Activated CD8-positive, alpha-beta memory T cell treated with anti-CD3 and anti-CD28 coated beads, Interleukin-2, amount 50 U/mL, for 4 hours (primary cell): ENCODE measurements at places on chromosomes 11 and 22.

GRCh38 chr11:47399860-47400767, 8.3 kb upstream of the SLC39A13 start:
- no peak for DNase-seq

GRCh38 chr11:132909021-132909606, 623.2 kb downstream of the OPCML start:
- DNase-seq: no peak

DNA sequence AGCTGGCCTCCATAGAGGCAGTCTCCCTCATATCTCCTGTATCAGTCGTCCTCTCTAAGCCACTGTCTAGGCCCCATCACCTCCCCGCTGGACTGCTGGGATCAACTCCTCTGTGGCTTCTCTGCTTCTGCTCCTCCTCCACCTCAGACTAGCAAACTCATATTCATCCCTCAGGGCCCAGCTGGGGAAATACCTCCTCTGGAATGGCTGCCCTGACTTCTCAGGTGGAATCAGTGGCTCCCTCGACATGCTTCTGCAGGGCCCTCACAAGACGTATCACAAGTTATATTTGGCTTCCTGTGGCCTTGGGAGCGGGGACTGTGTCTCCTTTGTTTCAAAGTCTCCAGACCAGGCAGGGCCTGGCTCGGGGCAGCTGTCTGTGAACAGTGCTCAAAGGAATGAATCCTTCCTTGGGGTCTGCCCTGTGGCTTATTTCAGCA, 10.0 kb downstream of the SLC29A2 start:
- no peak for DNase-seq

- no peak for DNase-seq
These were observed 51.6 kb downstream of the MS4A13 start for GRCh38 chr11:60566776-60567175.

DNA sequence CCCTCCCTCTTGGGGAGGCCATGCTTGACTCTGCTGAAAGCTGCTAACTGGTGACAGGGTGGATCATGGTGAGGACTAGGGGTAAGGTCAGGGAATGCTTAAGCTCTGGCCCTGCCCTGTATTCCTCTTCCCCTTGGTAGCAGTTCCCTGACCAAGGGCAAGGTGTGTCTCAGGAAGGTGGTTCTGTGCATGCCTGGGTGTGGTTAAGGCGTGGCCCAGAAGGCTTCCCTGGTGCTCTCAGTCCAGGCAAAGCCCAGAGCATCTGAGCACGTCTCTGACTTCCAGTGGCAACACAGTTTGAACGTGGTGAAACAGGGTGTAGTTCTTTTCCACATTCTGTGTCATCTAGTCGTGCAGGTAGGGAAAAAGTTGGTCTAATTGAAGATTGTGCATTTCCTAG, 53.1 kb upstream of the HORMAD2 start:
- no peak for DNase-seq

GRCh38 chr22:24413271-24413670, 14.1 kb upstream of the ADORA2A start:
- DNase-seq: no peak

DNA sequence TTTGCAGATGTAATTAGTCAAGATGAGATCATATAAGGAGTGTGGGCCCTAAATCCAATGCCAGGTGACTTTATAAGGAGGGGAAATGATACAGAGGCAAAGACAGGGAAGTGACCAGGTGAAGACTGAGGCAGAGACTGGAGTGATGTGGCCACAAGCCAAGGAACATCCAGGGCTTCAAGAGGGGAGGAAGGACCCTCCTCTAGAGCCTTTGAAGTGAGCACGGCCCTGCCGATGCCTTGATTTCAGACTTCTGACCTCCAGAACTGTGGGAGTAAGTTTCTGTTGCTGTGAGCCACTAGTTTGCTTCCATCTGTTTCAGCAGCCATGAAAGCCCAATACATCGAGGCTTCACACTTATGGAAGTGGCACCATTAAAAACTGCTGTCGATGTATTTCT, 78.7 kb downstream of the SHANK2 start:
- no peak for DNase-seq

DNA sequence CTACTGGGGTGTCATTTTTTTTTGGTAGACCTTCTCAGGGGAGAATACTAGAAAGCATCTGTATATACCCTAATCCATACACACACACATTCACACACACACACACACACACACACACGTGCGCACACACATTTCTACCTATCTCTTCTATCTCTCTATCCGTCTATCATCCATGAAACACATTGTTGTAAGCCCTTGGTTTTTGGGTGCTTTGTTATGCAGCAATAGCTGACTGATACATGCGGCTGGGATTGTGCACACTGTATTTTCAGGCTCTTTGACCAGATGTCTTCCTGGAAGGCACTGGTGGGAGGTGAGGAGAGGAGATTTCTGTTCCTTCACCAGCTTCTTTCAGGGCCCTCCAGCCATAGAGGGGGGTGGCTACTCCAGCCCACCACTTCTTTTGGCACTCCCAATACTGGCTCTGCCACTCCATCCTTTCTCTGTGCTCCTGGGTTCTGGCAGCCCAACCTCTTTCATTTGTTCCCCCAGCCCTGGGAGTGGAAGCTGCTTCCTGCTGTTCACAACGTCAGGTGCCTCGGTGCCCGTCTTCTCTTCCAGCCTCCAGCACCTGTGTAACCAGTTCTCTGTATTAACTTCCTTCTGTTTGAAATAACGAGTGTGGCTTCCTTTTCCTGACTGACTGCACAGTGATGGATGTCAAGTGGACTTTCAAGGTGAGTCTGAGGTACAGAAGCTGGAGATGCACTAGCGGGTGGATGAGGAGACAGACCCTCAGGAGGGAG, 12.4 kb upstream of the MUC2 start:
- no peak for DNase-seq

DNA sequence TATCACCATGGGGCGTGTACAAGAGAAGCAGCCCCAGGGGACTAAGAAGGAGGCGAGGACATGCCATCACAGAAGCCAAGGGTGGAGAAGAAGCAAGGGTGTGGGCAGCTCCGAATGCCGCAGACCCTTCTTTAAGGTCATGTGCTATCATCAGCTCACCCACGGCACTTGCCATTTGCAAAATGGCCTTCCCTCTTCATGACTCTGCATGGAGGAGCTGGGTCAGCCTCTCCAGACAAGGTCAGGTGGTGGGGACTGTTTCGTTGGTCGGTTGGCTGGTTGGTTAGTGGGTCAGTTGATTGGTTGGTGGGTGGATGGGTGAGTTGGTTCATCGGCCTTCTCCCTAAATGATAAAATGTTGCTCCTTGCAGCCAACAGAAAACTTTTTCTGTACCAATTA, 622.5 kb downstream of the TBC1D22A start:
- DNase-seq: no peak

- DNase-seq: no peak
These were observed 426.1 kb downstream of the NTM start for GRCh38 chr11:131796541-131796940.

GRCh38 chr22:19419464-19420178, 11.9 kb downstream of the HIRA start:
- no peak for DNase-seq

GRCh38 chr11:10162222-10162621, 131.8 kb downstream of the SBF2 start:
- no peak for DNase-seq

DNA sequence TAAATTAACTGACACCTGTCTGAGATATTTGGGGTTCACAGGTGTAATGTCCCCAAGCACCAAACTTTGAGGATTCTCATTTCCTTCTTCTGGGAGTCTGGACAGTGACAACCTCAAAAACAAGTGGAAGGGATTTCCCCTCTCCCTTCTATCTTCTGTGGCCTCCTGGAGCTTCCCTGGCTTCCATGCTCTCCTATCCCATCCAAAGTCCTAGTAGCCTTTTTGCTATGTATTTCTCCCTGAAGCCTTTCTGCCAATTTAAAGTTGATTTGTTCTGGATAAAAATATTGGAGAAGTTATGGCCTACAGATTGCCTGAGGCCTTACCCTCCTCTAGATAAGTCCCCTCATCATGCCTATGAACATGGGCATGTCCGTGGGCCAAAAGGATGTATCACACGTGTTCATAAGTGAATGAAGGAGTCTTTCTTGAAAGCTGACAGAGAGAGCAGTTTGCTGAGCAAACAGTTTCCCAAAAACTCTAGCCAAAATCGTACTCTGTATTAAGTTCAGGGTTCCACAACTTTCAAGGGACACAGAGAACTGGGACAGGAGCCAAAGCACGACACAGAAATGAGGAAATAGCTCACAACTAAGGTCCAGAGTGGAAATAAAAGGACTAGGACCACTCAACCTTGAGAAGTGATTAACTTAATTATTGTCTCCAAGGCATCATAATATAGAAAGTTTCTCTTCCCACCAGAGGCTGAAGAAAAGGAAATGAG, 6.7 kb downstream of the HEPACAM start:
- DNase-seq: no peak

GRCh38 chr22:29089507-29089906, 16.7 kb downstream of the KREMEN1 start:
- DNase-seq: no peak

GRCh38 chr11:106278391-106278790, 200.9 kb downstream of the AASDHPPT start:
- no peak for DNase-seq

DNA sequence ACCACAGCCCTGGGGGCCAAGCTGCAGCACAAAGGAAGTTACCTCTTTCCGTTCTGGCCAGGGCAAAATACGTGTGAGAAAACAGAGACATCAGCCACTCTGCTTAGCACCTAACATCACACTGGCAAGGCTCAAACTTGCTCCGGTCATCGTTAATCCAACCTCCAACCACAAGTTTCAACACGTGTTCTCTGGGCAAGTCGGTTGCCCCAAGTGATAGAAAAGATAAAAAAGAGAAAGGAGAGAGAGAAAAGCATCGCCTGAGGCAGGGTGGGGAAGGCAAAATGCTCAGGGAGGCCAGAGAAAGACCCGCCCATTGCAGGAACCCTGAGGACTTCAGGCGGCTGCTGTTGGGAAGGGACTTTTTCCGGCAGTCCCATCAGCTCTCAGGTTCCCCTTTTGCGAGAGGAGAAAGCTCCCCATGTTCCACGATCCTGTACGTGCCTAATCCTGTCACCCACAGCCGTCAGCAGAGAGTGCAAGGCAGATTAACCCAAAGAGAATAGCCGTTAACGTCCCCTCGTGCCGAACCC, 18.5 kb upstream of the B4GALNT4 start:
- peak; percentile 11 for DNase-seq

DNA sequence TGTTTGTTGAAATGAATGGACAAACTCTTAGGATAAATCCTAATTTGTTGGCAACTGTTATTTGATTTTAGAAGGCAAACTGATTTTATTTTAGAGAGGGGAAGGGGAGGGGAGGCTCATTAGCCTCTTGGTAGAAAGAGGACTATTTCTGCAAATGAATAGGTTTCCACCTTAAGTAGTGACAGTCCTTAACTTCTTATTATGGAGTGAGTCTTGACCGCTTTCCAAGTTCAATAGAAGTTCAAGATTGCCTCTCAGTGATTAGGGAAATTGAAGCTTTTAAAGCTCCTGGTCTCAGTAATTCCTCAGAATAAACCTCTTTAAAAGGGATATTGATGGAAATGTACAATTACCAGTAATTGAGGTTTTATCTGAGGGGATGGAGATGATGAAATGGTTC, 55.7 kb downstream of the PANX1 start:
- DNase-seq: no peak

DNA sequence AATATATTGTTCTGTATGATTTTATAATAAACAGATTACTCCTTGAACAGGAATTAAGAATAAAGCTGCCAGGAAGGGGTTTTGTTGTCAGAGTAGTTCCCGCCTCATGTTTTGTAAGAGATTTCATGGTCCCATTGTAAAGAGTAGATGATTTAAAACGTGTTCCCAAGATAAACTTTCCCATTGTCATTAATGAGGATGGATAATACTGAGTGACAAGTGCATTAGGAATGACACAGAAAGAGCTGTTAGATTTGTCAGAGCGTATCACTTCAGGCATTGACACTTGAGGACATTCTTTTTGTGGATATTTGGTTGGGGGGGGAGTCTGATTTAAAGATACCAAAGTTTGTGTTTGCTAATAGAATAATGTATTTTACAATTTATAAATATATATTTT, 147.0 kb downstream of the PAX6 start:
- no peak for DNase-seq
